Stimulated activated CD8-positive, alpha-beta memory T cell treated with anti-CD3 and anti-CD28 coated beads, Interleukin-4, amount 100 ng/mL, for 4 hours (primary cell): ENCODE measurements at places on chromosomes 5 and 9.

DNA sequence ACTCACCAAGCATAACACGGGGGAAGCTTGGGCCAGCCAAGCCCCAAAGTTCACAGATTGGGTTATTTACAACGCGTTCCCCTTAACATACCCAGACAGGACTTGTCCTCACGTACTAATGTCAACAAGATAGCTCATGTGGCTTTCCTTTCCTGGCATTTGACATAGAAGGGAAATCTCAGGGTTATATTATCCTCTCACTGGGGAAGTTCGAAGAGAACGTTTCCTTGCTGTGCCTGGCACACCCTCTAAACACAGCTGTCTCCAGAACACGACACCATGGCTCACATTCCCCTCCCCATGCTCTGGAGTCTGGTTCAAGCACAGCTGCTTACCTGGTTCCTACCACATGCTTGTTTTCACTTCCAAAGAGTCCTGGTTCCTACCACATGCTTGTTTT is 46.8 kb upstream of the OTULINL start:
- DNase-seq = no peak

GRCh38 chr5:154653418-154653763 is 101.8 kb upstream of the LARP1 start:
- DNase-seq = no peak

DNA sequence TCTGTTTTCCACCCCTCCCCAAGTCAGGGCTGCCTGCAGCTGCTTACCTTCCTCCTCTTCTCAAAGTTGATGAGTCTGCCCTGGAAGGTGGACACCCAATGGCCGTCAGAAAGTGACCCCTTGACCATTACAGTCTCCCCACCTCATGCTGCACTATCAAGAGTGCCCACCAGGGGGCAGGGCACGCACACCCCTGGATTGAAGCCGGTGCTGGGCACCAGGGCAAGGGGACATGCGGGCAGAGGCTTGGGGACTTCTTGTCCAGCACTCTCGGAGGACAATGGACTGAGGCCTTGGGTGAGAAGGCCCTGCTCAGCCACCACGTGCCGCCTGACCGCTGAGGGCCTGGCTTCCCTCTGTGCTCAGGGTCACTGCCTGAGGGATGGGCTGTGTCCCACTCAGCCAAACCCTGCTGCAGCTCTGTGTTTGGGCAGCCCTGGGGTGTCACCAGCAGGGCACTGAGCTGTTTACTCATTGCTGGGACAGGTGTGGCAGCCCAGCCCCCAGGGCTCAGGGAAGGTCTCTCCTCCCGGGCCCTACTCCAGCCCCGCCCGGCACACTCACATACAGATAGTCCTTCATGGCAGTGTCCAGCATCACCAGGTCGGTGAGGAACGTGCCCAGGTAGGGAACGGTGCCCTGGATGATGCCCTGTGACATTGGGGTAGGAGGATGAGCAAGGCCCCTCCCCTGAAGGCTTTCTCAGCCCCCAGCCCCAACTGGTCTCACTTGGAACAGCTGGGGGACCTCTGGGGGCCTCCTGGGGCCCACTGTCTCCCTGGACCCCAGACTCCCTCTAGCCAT is 17.7 kb downstream of the RALGDS start:
- DNase-seq = no peak

- DNase-seq = peak; percentile 84
Observed at GRCh38 chr5:181260720-181261319, at the start of gene TRIM52. TRIM52 (minus strand) TSS chr5:181261143; CDS start chr5:181260813, 330 bp downstream.

DNA sequence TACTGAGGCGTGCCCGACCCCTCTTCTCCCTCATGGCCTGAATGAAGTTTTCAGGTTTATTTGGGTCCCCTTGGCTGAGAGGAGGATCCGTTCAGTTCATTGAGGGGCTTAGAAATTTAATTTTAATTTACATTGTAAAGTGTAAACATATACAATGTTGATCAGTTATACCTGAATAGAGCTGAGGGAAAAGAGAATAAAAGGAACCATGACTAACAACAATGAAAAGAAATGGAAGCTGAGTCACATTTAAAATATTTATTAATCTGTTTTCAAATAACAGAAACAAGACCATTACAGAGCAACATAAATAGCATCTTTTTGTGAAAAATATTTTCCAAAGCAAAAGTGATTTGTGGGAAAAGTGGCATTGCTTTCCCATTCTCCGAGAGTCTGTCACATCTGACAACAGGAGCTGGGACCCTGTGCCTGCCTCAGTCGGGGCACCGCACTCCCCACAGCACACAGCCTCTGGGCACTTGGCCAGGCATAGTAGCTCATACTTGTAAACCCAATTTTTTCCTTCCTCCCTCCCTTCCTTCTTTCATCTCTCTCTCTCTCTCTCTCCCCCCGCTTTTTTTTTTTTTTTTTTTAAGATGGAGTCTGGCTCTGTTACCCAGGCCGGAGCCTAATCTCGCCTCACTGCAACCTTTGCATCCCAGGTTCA is 28.7 kb downstream of the PROP1 start:
- no peak for DNase-seq

GRCh38 chr5:9356351-9356825 is 189.5 kb downstream of the SEMA5A start:
- DNase-seq = no peak

- DNase-seq = no peak
Observed at GRCh38 chr5:180808461-180809000, 5.9 kb upstream of the MGAT1 start.

DNA sequence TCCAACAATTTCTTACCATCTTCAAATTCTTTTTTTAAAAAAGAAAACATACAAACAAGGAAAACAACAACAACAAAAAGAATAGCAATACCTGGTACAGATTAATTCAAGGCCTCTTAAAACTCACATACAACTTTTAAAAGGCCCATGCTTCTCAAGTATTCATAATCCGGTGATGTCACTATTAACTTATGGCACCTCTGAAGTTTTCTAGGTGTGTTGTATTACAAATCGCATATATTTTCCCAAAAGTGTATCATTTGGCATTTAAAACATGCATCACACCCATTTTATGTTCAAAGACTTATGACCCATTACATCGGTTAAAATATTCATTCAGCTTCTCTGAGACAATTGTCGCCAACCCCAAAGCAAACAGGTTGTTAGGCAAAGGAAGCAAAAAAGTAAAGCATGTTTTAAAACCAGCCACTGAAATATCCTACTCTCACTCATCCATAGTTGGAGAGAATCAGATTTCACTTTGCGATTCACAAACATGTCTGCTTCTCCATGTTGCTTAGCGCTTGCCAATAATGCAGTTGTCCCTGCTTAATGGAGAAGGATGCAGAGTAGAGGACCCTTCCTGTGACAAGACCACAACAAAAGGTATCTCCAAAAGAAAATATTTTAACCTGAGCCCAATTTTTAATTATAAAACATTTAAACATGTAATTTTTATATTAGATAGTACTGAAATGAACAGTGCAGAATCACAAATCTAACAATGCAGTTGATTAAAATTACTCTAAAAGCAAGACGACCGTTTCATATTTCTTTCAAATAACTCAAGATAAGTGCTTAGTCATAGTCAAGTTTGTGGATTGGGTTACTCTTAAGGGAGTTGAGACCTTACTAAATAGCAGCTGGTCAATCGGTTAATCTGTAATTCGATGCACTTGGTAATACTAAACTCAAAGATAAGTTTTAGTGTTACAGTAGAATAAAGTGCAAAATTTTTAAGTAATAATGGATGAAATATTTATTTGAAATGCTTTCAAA is 1.6 kb downstream of the SKP1 start:
- no peak for DNase-seq

- DNase-seq = no peak
Observed at GRCh38 chr5:107155707-107156106, 515.0 kb downstream of the EFNA5 start.

DNA sequence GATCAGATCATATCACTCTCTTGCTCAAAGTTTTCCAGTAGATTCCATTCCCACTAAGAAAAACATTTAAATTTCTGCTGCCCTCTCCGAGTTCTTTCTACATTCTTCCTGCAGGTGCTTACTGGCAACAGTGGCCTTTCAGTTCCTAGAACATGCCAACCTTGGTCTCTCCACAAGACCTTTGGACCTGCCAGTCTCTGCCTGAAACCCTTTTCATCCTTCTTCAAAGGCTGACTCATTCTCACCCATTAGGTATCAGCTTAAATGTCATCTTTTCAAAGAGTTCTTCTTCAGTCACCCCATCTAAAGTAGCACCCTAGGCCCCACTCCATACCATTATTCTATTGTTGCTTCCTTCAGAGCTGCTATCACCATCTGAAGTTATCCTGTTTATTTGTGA is 21.8 kb downstream of the PPIC start:
- no peak for DNase-seq

DNA sequence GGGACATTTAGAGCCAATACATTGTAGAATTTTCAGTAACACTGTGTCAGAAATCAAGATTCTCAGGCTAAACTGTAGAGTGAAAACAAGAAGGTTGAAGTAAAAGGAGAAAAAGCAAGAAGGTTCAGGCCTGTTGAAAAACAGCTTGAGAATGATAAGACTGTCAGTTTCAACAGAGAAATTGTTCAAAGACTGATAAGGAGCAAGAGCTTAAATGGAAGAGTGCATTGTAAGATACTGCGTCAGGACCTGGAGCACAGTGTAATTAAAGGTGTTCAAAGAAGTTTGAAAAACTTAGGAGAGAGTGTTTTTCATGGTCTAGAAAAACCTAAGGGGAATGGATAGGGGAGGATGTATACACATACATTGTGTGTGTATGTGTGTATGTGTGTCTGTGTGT is 408.3 kb downstream of the KDM4C start:
- no peak for DNase-seq

GRCh38 chr5:65017636-65018035 is 248.9 kb downstream of the CWC27 start:
- no peak for DNase-seq

DNA sequence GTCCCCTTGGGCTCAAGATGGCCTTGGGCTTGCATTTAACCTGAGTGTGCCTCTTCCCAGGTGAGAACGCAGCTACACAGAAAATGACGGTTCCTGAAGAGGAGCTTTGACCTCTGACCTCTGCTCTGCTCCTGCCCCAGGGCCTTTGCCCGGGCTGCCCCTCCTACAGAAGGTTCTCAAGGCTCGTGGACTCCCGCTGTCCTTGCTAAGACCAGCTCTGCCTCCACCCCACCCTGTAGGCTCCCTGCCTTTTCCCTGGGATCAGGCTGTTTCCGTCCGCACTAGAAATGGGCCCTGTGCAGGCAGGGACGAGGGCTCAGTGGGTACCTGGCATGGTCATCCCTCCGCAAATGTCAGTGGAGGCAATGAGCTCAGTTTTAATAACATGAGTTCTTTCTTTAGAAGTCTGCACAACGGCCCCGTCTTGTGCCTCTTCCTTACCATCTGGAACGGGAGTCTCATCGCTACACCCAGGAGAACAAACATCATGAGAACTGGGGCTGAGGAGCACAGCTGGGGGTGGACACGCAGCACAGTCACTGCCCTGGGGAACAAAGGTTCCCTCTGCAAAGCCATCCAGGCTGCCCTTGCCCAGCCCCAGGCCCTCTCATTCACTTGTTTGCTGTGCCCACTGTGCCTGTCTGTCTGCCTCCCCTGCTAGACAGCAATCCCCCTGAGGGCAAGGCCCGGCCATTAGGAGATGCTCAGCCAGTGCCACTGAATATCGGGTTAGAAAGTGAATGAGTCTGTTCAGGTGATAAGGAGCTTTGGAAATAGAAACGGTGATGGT is 26.7 kb upstream of the LPCAT1 start:
- no peak for DNase-seq

- no peak for DNase-seq
Observed at GRCh38 chr9:92882276-92882675, 4.4 kb upstream of the ZNF484 start.

- DNase-seq = no peak
Observed at GRCh38 chr5:134046801-134047686, 42.3 kb upstream of the VDAC1 start.

DNA sequence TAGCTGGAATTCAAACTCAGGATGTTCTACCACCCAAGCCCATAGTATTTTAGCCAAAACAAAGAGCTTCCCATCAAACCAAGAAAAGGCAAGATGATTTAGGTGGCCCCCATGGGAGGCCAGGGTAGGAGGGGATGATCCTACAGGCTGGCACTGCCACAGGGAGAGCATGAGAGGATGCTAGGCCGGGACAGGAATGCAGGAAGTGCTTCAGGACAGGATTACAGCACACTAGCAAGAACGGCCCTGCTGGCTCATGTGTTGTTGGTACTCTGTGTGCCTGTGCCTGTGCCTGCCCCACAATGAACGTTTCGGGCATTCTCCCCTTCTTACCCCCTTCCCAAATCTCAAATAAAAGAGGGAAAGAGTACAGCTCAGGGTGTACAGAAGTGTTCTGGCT is 110.7 kb upstream of the TRIM32 start:
- no peak for DNase-seq

GRCh38 chr5:14039063-14039462 is 94.6 kb upstream of the DNAH5 start:
- DNase-seq = no peak

GRCh38 chr5:149938279-149938678 is 6.3 kb downstream of the PDE6A start:
- DNase-seq = no peak

- no peak for DNase-seq
Observed at GRCh38 chr5:134784946-134785620, 26.5 kb downstream of the DDX46 start.

DNA sequence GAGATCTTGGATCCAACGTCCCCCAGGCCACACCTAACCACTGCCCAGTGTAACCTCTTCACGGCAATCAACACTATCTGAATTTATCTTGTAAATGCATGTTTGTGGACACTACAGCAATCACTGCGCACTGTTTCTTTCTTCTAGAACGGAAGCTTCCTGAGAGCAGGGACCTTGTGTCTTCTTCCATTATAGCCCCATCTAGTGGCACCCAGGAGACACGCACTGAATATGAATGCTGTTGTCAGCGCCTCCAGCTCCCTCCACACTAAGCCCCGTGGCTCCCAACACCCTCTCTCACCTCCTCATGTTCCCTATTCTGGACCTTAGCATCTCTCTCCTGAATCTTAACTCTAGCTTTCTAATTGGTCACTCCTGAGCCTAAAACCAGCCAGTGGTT is 72.7 kb downstream of the SMIM23 start:
- DNase-seq = no peak

- no peak for DNase-seq
Observed at GRCh38 chr5:174719793-174720611, 4.4 kb upstream of the MSX2 start.

DNA sequence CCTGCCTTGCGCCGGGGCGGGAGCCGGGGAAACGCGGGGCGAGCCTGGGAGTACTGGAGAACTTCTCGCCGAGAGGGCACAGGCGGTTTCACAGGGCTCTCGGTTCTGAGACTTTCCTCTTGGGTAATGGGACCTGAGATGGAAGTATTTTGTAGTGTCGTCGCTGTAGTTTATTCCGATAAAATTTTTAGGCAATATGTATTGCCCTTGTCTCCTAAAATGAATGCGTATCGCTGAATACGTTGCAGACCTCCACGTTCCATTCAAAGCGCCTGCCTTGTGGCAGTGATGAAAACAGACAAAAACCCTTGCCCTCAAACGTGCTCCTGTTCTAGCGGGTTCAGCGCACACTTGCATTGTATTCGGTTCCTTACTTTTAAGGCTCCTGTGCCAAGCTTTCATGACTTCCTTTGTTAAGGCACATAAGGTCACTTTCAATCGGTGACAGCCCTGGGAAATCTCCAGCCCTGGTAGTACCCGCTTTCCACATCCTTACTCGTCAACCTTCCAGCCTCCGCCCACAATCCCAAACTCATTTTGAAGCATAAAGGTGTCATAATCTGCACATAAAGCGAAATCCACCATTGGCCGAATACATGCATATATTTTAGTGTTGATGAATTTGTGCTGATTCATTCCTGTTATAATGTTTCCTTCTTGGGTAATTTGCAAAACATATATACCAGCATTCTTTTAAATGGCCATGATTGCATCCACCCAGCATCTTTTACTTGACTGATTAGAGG is 694 bp downstream of the RMI1 start:
- DNase-seq = no peak
